ENCODE measurements at places on chromosomes 7 and 10.

GRCh38 chr10:103054621-103055020 lies 136.5 kb downstream of the CNNM2 start:
- DNase-seq: no peak

DNA sequence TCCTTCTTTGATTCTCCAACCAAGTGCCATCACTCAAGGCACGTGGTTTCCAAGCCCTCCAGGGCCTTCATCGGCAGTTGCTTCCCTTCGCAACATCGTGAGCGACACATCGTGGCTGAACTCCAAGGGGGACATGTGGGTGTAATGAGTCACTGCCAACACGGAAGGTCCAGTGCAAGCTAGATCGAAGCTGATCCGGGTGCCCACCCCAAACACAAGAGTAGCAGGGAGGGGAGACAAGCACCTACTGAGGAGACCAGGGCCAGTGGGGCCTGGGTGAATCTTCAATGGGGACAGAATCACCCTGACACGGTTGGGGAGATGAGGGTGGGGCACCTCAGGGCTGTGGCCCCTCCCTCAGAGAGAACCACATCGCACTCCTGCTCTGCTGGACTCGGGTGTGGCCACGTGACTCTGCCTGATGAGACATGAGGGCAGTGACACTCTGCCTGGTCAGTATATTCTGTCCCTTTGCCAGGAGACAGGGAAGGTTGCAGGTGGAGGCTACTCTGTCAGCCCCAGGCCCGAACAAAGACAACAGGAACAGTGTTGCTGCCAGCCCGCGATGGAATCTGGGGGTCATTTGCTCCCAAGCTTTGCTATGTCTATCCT lies 36.8 kb upstream of the HSPA12A start:
- DNase-seq: no peak

GRCh38 chr10:45063591-45064231 lies 63.0 kb downstream of the ZNF22 start:
- DNase-seq: no peak

GRCh38 chr10:115761166-115761565 lies 511.8 kb downstream of the GFRA1 start:
- no peak for DNase-seq

- DNase-seq: no peak
Observed at GRCh38 chr10:37711617-37712488, 145.6 kb downstream of the ZNF248 start.

DNA sequence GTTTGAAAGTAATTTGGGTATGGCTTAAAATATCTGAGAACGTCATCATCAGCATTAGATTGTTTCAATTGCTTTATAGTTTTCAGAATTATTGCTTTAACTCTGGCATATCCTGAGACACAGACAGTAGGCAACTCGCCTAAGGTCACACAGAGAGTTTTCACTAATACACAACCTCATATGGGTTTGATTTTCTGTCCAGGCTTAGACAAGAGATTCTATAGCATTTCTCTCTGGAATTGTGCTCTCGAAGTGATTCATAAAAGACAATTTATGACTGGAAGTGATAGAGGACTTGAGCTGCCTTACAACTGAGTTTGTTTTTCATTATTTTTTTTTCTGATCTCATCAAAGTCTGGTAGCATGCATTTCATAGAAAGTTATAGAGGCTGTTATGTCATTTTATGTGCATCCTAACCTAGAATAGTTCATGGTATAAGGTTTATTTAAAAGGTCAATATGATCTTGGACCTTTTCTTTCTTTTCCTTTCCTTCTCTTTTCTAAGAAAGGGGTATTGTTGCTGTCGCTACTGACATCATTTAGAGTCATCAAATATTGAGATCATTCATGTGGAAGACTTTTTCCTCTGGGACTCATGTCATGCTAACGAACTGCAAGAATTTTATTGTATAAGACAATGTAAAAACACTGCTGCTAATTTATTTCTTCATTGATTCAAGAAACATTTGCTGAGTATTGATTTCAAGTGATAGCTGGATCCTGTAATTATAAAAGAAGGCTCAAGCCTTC lies 278.2 kb downstream of the PLXDC2 start:
- no peak for DNase-seq

DNA sequence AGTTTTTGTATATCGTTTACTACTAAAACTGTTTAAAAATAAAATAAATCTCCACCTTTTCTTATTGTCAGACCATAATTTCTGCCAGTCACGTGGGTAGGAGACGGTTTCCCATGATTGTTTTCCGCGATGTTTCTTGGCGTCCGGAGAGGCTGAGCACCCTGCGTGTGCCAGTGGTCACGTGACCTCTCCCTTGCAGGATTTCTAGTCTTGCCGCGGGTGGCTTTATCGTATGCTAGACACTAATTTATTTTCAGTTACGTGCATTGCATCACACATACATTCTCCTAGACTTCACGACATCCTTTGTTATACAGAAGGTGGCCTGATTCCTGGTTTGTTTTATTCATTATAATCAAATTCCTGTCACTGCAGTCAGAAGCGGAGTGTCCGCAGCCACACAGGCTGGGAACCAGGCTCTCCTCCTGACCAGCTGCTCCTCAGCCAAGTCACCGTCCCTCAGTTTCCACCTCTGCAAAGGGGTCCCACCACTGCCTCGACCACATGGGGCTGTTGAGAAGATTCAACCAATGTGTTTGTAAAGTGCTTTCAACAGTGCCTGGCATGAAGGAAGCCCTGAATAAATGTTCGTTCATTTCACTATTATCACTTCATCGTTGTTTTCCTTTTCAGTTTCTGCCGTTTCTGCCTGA lies 203.2 kb upstream of the PPP2R2D start:
- DNase-seq: no peak

- no peak for DNase-seq
Observed at GRCh38 chr7:55690-56248, 136.6 kb upstream of the FAM20C start.

GRCh38 chr7:108086546-108086945 lies 43.6 kb downstream of the LAMB4 start:
- DNase-seq: no peak

GRCh38 chr7:151825721-151826120 lies 51.2 kb downstream of the PRKAG2 start:
- DNase-seq: no peak

DNA sequence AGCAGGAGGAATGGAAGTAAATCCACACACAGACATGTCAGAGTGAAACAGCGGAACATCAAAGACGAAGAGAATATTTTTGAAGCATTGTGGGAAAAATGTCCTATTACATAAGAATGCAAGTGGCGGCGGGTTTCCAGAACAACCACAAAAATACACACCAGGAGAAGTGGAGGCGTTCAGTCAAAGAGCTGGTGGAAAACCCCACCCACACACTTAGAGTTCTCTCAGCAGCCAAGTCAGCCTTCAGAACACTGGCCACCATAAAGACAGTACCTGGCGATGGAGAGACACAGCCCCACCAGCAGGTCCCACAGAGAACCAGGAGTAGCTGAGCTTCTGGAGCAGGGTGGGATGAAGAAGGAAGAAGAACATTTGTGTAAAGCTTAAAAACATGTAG lies 23.7 kb downstream of the NKX6-2 start:
- no peak for DNase-seq

- DNase-seq: no peak
Observed at GRCh38 chr10:44459671-44460070, 74.8 kb upstream of the CXCL12 start.

GRCh38 chr10:119542988-119543813 lies 682 bp upstream of the RGS10 start:
- DNase-seq: peak; percentile 63

- no peak for DNase-seq
Observed at GRCh38 chr7:106059556-106059955, 52.6 kb downstream of the SYPL1 start.

GRCh38 chr10:10658172-10658785 lies 359.4 kb upstream of the CELF2 start:
- DNase-seq: no peak

DNA sequence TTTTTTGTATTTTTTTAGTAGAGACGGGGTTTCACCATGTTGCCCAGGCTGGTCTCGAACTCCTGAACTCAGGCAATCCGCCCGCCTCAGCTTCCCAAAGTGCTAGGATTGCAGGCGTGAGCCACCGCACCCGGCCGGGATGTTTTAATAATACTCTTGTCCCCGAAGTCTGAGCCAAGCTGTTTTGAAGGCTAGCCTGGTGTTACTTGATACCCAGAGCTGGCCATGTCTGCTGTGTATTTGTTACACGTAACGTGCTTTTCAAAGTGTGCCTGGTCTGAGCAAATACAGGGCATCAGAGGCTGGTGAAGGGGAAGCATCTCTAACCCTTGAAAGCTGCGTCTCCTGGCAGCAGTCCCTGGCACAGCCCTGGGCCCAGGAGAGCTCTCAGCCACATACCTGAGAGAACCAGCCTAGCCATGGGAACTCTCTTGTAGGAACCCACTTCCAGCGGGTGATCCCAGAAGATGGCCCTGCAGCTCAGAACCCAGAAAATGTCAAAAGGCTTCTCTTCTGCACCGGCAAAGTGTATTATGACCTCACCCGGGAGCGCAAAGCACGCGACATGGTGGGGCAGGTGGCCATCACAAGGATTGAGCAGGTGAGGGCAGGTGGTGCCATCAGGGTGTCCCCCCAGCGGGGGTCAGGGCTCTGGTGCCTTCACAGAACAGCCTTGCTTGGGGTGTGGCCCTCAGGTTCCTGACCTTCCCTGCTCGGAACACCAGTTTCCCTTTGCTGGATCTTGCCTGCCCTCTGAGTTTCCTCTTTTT lies 41.7 kb upstream of the ZMIZ2 start:
- DNase-seq: no peak

- no peak for DNase-seq
Observed at GRCh38 chr10:47041396-47042198, 130.4 kb downstream of the PTPN20 start.

DNA sequence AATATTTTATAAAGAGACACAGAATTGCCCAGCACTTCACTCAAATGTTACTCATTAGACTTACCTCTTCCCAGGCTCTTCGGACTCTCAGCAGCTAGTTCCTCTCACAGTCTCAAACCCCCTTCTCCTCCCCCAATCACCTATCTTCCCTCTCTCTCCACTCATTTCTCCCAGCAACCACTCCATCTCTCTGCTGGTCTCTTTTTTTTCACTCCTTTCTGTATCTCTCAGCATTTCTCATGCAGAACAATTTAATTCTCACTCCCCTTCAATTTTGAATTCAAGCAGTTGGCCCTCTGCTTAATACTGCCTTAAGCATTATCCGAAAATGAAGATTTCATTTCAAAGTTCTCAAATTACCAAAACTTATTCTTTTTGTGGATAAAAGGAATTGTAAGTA lies 34.4 kb upstream of the CAV2 start:
- no peak for DNase-seq

- peak; percentile 58 for DNase-seq
Observed at GRCh38 chr7:140342727-140343514, 55.4 kb downstream of the SLC37A3 start.

- DNase-seq: no peak
Observed at GRCh38 chr10:123906884-123907652, 15.5 kb upstream of the CPXM2 start.

- DNase-seq: no peak
Observed at GRCh38 chr10:63355682-63356081, 110.1 kb downstream of the JMJD1C start.

DNA sequence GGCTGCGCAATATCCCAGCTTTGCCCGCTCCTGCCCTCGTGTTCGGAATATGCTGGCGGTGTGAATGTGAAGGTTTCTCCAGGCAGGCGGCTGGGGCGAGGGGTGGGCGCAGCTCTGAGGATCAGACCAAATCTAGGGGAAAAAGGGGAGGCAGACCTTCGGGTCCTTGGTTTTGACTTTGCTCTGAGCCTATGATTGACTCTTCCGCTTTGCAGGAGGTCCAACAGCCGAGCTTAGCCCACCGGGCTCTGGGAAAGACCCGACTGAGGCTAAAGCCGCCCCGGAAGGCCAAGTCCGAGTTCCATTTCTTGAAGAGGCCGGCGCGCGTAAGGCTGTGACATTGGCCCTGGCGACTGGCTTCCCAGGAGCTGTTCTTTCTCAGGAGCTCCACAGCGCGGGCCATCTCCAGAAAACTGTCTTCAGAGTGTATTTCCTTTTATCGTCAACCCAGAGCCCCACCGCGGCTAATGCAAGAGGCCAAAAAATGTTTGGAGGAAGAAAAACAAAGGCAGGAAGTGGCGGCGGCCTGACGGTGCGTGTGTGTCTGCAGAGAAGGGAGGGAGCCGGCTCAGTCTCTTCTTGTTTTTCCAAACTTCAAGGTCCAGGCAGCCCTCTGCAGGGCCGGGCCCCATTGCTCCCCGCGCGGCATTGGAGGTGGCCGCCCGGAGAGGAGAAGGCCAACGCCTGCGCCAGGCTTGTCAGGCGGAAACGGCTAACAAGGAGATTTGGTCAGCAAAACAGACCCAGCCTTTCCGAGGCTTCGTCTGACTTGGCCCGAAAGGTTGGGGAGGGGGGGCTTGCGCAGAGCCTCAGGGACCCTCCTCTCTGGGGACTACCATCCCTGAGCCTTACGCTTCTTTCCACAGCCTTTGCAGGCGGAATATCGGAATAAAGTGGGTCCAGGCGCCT lies 3.6 kb upstream of the HOXA11 start:
- DNase-seq: no peak

- DNase-seq: no peak
Observed at GRCh38 chr10:31477584-31477983, 158.6 kb downstream of the ZEB1 start.

GRCh38 chr10:124603376-124604213 lies 140.6 kb downstream of the FAM53B start:
- DNase-seq: no peak

- DNase-seq: no peak
Observed at GRCh38 chr10:103592186-103593021, 98.9 kb downstream of the NEURL1 start.

- DNase-seq: no peak
Observed at GRCh38 chr10:72893136-72893798, at the start of gene OIT3. TSS of gene OIT3 (plus strand) at chr10:72893739. CDS start at chr10:72893799, 60 bp downstream.

GRCh38 chr7:42207420-42207819 lies 29.6 kb downstream of the GLI3 start:
- no peak for DNase-seq
